ENCODE measurements at places on chromosomes 4 and X.

DNA sequence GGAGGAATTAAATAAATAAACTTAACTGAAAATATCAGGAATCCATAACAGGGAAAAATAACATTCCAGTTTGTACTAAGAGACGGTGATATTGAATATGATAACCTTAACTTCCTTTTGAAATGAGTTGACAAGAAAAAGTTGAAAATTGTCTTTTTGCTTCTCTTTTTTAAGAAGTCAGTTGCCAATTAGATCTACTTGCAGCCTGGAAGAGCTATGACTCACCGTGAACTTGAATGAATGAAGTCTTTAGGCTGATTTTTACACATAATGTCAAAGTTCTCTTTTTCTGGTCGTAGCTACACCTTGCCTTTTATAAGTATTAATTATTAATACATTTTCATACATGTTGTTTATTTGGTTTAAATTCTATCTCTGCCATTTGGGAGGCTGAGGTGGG, 94.4 kb upstream of the HPGD start:
- DNase-seq, result no peak

- no peak for DNase-seq
These were observed 190.6 kb upstream of the TTC29 start for GRCh38 chr4:147136310-147136709.

DNA sequence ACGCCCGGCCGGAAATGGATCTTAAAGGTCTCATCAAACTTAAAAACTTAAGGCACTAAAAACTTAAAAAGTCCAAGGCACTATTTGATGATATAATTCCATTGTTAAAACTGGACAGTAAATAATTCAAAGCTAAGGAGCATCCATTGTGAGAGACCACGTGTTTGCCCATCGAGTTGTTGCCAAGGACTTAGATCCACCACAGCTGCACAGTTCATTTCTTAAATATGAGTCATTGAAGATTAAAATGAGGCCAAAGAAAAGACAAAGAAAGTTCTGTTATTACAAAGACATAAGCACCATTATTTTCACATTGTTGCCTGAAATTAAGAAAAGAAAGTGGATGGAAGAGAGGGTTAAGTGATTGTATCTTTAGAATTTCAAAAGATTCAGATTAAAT, 411.5 kb upstream of the FTHL17 start:
- no peak for DNase-seq

GRCh38 chrX:49995107-49995731, 72.8 kb downstream of the CLCN5 start:
- DNase-seq, result no peak

GRCh38 chr4:15262396-15262795, 165.4 kb upstream of the C1QTNF7 start:
- DNase-seq, result no peak

- DNase-seq, result no peak
These were observed 198.7 kb downstream of the QDPR start for GRCh38 chr4:17313194-17313593.

GRCh38 chrX:97057349-97057909, 173.7 kb downstream of the RPA4 start:
- no peak for DNase-seq

DNA sequence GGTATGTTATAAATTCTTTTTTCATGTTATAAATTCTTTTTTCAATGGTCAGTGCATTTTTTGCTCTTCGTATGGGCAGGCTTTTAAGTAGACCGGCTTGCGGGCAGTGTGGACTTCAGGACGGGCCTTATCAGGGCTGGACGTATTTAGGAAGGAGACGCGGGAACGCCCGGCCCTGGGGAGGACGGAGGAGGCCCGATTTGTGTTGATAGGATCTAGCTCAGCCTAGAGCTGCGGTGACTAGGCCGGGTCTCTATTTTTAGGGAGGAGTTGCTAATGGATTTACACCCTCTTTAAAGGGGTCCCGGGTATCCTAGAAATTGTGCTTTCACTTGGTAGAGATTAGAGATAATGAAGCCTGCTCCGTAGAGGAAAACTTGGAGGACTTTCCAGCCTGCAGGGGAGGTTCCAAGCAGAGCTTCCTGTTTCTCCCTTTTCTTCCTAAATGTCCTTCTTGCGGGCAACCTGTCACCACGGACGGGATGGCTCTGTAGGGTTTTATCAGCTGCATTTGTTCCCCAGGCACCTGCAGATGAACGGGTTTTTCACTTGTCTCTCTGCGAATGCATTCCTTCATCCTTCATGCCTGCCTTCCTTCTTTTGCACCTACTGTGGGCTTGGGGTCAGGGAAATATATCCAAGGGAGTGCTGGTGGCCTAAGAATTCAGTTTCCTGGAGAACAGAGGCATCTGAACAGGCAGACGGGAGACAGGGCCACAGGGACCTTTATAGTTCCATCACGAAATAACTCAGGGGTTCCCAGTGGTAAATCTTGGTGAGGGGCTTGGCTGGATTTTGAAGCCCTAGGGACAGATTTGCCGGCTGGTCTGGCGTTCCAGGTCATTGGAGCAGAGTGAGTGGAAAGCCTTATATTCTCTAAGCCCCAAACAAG, 1.4 kb downstream of the CD99 start:
- DNase-seq, result no peak

- no peak for DNase-seq
These were observed 26.4 kb upstream of the TMPRSS11B start for GRCh38 chr4:68271851-68272357.

All from vagina (tissue), 2 donors.